ENCODE measurements at places on chromosomes 4 and X.
A peak's percentile ranks its signal among the peaks of the same experiment; 100 is the strongest.

DNA sequence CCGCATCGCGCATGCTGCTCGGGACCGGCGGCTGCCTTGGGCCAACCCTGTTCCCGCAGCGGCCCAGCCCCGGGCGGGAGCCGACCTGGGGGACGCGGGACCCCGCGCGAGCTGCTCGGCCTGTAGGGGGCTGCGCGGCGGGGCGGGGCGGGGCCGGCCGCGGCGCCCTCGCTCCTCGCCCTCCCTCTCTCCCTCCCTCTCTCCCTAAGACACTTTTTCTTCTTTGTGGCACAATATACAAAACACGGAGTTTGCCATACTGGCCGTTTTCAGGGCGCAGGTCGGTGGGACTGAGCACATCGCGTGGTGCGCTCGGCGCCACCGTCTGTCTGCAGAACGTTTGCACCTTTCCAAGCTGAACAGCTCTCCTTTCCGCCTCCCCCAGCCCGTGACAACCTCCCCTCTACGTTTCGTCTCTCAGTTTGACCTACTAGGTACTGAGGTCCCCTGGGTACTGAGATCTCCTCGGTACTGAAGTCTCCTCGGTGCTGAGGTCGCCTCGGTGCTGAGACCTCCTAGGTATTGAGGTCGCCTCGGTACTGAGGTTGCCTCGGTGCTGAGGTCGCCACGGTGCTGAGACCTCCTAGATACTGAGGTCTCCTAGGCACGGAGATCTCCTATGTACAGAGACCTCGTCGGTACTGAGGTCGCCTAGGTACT is 261.1 kb upstream of the PLCXD1 start:
- no peak for DNase-seq

- DNase-seq: peak; percentile 74
Measured at GRCh38 chrX:63765712-63766111, 19.3 kb downstream of the ARHGEF9 start.

GRCh38 chrX:135384161-135384836 is 37.4 kb upstream of the SMIM10L2A start:
- DNase-seq: peak; percentile 56

DNA sequence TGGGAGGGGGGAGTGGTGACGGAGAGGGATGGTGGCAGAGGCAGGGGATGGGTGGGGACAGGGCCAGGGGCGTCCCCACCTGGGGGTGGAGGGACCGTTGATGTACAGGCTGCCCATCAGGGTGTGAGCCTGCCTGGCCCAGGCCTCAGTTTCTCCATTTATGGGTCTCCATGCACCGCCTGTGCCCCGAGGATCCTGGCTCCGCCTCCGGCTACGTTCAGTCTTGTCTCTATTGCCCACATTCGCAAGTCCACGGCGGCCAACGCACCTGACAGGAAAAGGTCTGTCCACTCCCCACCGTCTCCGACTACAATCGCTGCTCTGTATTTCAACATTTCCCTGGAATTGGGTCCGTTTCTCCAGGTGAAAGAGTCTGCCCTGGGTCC is 96.3 kb upstream of the NKX1-1 start:
- no peak for DNase-seq

DNA sequence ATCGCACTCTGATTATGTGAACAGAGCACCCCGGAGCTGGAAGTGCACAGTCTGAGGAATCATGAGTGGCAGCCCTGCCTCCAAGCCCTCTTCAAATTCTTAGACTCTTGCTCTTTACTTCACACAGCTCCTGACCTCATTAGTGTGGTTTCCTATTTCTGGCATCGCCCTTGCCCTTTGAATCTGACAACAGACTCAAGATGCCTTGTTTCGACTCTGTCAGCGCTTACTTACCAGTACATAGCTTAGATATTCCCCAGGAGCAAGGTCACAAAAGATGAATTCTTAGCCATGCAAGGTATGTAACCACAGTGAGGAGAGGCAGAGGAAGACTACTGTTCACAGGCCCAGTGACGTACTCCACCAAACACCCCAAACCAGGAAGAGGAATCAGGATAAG is 167.2 kb downstream of the KDR start:
- DNase-seq: no peak

DNA sequence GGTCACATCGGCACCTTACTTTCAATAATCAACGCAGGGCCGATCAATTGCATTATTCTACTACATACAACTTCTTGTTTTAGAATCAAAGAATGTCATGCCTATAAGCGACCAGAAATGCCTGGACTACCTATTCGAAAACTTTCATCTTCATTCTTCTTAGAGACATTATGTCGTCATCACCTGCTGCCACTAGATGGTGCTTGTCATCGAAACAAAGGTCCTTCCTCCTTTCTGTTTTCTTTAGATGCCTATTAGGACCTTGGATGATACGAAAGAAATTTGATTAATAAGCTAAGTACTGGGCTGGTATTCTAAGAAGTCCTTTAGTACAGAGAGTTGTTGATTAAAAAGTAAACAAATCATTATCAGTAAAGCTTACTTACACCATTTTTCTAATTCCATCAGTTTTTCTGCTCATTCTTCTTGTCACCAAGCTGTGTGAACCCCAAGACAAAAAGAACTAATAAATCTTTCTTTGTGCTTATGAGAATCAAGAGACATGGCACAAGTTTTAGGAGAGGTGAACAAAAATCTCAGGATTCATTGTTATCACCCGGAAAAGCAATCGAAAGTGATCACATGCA is 154.5 kb upstream of the SLC4A4 start:
- DNase-seq: peak; percentile 67

Data from KBM-7 (cell line).